DMS 273 treated with DMSO at 0.1 percent for 48 hours (cell line): ENCODE measurements at places on chromosomes 5 and 9.
A peak's percentile ranks its signal among the peaks of the same experiment; 100 is the strongest.

- no peak for DNase-seq
These were observed 7.0 kb downstream of the CENPP start for GRCh38 chr9:92332577-92333281.

- DNase-seq: no peak
These were observed 960 bp downstream of the SECISBP2 start for GRCh38 chr9:89319015-89319905.

DNA sequence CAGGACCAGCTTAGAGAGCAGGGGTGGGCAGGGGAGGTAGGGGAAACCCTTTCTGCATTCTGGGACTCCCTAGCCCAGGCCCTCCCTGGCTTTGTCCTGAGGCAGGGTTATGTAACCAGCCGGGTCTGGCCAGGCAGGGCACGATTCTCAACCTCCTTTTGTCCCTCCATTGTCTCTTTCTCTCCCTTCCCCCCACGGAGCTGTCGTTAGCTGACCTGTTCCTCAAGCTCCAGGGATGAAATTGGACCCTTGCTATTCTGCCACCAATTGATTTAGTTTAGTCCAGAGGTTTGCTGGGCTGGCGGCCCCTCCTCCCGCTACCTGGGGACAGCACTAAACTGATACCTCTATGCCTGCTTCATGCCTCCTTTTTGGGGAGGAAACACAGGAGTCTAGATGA lies 9.4 kb upstream of the NDST1 start:
- no peak for DNase-seq

- DNase-seq: no peak
These were observed 31.6 kb downstream of the PTGS1 start for GRCh38 chr9:122402403-122402871.

- no peak for DNase-seq
These were observed 50.9 kb downstream of the ZNF474 start for GRCh38 chr5:122180146-122180712.

DNA sequence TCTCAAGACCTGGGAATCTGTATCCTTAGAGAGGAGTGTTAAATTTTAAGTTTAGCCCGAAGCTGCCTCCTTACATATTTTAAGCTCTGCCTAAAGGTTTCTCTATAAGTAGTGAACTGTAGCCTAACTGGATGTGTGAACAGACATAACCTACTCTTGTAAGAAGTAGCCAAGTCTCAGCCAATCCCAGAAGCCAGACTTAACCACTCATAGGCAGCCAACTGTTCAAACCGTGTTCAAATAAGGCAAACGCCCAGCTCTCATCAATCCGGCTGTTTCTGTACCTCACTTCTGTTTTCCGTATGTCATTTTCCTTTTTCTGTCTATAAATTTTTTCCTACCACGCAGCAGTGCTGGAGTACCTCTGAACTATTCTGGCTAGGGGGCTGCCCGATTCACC lies 58.7 kb upstream of the HRH2 start:
- DNase-seq: no peak

DNA sequence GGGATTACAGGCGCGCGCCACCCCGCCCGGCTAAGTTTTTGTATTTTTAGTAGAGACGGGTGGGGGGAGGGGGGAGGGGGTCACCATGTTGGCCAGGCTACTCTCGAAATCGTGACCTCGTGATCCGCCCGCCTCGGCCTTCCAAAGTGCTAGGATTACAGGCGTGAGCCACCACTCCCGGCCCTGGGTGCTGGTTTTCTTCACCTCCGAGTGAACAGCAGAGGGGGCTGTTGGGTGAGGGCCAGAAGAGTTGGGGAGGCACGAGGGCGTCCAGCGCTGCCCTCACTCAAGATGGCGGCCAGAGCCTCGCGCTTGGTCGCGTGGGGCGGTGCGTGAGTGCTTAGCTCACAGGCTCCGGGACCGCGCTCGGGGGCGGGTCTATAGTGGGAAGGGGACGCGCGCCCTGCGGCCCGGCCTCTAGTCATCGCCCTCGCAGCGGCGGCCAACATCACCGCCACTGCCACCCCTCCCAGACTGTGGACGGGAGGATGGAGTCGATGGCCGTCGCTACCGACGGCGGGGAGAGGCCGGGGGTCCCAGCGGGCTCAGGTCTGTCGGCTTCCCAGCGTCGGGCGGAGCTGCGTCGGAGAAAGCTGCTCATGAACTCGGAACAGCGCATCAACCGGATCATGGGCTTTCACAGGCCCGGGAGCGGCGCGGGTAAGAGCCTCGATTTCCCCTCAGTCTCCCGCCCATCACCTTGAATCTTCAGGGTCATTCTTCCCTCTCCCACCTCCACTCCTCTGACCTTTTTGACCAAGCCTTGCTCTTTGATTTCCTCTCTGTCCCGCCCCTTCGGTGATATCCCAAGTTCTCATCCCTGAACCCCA lies at the start of gene CAMLG:
CAMLG (plus strand) TSS at position 416 of the 830 bp plus-strand sequence; CDS start at position 489, 73 bp downstream.
- DNase-seq: peak; percentile 84

DNA sequence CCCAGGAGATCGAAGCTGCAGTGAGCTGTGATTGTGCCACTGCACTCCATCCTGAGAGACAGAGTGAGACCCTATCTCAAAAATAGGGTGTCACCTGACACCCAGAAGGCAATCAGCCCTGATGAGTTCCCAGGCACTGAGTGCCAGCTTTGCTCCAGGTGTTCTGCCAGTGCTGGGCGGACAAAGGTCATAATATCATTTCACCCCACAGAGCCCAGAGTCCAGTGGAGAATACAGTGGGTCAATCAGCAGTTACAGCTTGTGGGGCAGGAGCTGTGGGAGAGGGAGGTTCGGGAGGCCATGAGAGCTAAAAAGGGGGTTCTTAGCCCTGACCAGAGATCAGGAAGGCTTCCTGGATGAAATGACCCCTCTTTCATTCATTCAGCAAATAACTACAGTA lies 24.4 kb upstream of the SH3RF2 start:
- DNase-seq: no peak

GRCh38 chr5:100609594-100609993 lies 74.4 kb downstream of the FAM174A start:
- no peak for DNase-seq

DNA sequence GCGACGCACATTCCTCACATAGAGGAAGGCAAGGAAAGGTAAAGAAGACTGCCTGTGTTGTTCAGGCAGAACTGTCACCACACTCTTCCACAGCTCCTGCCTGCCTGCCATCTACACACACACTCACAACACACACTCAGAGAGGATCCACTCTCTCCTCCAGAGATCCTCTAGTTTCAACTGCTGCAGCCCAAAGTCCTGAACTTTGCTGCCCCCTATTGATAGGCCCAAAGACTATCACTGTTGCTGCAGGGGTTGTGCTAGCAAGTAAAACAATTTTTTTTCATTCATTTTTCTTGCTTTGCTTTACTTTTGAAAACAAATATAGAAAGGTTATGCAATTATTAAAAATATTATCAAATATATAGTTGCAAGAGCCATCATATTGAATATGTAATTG lies 5.9 kb upstream of the CFAP90 start:
- DNase-seq: no peak

DNA sequence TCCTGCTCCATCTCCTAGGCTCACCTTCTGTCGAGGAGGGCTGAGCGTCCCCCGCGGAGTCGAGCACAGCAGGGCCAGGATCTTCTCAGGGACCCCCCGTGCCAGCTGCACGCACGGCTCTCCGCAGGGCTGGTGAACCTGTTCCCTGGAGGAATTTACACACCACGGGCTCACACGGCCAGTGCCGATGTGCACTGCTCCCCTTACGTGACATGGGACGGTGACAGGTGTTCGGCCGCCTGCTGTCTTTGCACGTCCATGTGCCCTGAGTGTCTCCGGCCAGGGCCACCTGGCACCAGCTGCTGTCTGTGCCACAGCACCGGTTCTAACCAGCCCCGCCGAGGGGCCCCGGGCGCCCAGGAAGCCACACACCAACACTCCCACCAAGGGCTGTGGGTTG lies 8.7 kb upstream of the AGPAT2 start:
- DNase-seq: no peak

DNA sequence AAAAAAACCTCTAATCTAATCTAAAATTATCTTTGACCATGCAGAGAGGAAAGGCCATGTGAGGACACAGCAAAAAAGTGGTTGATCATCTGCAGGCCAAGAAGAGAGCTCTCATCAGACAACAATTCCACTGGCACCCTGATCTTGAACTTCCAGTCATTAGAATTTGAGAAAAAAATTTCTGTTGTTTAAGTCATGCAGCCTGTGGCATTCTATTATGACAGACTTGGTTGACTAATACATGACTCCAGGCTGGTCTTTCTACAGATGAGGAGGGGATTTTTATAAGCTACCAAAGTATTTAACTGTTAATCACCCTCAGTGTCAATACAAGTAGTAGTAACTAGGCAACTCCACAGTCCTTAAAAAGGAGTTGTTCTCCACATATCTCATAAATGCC lies 358.5 kb upstream of the RGMB start:
- DNase-seq: no peak

GRCh38 chr5:138874241-138874640 lies 894 bp downstream of the LRRTM2 start:
- DNase-seq: no peak

GRCh38 chr5:17022296-17022695 lies 86.2 kb upstream of the MYO10 start:
- no peak for DNase-seq

DNA sequence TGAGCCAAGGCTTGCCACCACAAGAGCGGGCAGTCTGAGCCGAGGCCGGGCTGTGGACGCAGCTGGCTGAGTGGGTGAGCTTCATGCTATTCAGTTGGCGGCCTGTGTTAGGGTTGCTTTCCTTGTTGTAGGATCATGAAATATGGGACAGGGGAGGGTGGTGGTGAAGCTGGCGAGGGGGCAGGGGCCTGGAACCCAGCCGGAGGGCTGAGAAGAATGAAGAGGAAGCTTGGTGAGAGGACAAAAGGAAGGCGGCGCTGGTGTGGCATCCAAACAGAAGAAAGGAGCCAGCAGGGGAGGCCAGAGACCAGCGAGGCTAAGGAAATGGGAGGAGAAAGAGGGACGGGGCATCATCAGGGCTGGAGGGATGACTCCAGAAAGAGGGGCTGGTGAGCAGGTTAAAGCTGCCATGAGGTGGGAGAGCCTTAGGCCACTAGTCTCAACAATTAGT lies 18.3 kb downstream of the RALGPS1 start:
- DNase-seq: no peak

DNA sequence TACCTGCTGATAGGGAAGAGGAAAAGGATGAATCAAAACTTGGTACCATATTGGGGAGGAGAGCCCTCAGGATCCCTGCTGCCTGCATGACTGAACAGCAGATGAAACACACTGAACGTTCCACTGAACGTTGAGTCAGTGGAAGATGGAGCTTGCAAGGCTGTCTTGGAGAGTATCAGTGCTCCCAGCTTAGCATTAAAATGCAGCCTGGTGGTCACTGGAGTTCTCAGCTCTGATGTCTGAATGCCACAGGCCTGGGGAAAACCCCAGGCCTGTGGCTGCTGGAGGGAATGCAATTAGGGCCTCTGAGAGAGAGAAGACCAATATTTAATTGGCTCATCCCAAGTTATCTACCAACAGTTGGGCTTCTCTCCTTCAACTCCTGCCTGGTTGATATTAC lies 54.5 kb downstream of the PDE4D start:
- no peak for DNase-seq

GRCh38 chr5:114362197-114362976 lies 517 bp downstream of the KCNN2 start:
- DNase-seq: no peak
